Mesothelial cell of epicardium (in vitro differentiated cells): ENCODE measurements at places on chromosomes 5 and 9.

DNA sequence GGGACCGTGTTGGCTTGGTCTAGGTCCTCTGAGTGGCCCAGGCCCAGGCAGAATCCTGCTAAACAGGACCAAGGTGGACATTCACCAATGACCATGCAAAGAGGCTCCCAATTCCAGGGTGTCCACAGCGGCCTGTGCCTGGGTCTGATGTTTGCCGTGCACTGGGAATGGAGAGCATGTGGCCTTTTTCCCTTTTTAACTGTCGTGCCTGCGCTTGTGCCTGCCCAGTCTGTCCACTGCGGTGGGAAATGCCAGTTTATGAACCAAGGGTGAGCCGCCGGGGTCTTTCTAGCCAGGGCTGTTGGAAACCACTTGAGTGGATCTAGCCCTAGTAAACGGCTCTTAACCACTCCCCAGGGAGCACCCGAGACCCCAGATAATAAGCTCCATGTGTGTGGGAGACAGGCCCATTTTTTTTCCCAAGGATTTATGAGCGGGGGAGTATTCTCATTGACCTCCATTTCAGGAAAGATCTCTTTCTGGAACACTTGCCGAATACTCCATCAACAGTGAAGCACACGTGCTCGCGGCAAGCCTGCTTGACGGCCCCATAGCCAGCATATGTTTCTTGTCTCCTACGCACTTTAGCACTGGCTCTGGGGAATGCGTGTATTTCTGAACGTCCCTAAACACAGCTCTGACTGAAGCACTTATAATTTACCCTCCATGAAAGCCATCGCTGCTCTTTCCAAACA lies 93.2 kb upstream of the PHYKPL start:
- no peaks in the 10 kb centered on the region for H3K36me3 ChIP-seq
- peaks cover 25% of the 10 kb centered on the region for H3K4me1 ChIP-seq
- peaks cover 9% of the 10 kb centered on the region for H3K27me3 ChIP-seq
- peak overlapping the region; percentile 64 for H3K27ac ChIP-seq
- H3K4me3 ChIP-seq, result no peak overlapping the region

DNA sequence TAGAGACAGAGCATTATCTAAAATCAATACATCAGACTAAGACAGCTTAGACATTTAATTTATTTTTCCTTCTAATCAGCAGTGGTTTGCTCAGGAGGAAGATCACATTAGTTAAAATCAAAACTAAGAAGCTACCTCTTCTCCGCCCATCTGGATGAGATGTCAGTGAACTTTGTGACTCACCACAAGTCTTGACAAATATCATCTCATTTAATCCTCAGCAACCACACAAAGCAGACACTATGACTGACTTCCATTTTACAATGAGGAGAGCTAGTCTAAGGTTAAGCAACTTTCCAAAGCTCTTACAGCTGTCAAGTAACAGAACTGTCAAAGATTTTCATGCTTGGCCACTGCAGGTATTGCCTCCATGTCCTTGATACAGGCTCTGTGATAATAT lies 289.5 kb downstream of the DEPDC1B start:
- DNase-seq, result no peak
- no peaks in the 10 kb centered on the region for H3K27me3 ChIP-seq
- H3K4me3 ChIP-seq, result no peak overlapping the region
- H3K36me3 ChIP-seq, result peaks cover 4% of the 10 kb centered on the region
- H3K4me1 ChIP-seq, result peaks cover 37% of the 10 kb centered on the region

- no peak overlapping the region for H3K4me3 ChIP-seq
- H3K27me3 ChIP-seq, result no peaks in the 10 kb centered on the region
- no peak for DNase-seq
- no peaks in the 10 kb centered on the region for H3K36me3 ChIP-seq
- H3K27ac ChIP-seq, result no peak overlapping the region
- peaks cover 7% of the 10 kb centered on the region for H3K4me1 ChIP-seq
These were observed 184.5 kb downstream of the RGS3 start for GRCh38 chr9:113648048-113648447.

DNA sequence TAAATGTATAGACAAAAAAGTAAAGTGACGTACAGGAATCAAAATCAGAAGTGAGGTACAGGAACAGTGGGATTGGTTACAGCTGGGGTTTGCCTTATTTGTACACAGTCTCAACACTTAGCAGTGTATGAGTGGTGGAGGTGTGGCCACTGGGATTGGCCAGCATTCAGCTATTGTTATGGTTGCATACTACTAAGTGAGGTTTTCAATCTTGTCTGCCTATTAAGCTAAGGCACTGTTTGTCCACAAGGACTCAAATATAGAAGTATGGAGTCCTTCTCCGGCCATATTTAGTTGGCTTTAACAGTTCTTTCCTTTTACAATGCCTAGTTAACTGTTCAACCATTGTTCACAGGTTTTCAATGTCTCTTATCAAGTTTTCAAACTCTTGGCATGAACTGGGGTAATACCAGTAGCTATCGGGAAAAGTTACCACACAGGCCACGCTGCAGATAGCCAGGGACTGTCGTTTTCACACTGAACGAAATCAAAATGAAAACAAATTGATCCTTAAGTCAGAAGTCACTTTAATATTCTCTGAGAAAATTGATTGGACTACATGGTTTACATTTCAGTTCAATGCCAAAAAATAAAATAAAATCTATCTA lies 176.0 kb upstream of the FREM1 start:
- H3K4me1 ChIP-seq, result peaks cover 21% of the 10 kb centered on the region
- H3K36me3 ChIP-seq, result no peaks in the 10 kb centered on the region
- no peak overlapping the region for H3K4me3 ChIP-seq
- no peak for DNase-seq
- peak overlapping the region; percentile 64 for H3K27ac ChIP-seq

DNA sequence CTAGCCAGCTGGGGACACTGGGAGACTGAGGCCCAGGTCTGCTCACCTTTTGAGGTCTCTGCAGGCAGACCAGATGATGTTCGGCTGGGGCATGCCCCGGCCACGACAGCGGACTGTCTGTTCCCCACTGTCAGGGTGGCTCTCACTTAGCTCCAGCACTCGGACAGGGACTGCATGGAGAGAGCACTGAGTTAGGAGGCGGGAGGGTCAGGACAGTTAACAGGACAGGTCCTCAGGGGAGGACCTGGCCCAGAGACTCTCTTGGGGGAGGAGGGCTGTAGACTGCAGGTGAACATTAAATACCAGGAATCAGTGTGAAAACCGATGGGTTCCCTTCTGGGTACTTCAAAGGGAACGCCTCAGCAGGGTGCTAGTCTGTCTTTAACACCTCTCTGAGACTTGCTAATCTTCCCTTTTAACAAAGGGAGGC lies 25.1 kb downstream of the PDGFRB start:
- H3K36me3 ChIP-seq, result peaks cover 5% of the 10 kb centered on the region
- H3K4me1 ChIP-seq, result peaks cover 2% of the 10 kb centered on the region
- H3K4me3 ChIP-seq, result no peak overlapping the region

- no peak for DNase-seq
- H3K36me3 ChIP-seq, result no peaks in the 10 kb centered on the region
- no peak overlapping the region for H3K4me3 ChIP-seq
- no peak overlapping the region for H3K27ac ChIP-seq
- H3K4me1 ChIP-seq, result no peaks in the 10 kb centered on the region
These were observed 216.9 kb downstream of the AUH start for GRCh38 chr9:91144769-91145168.

GRCh38 chr5:130227699-130228098 lies 323.4 kb downstream of the CHSY3 start:
- H3K36me3 ChIP-seq, result no peaks in the 10 kb centered on the region
- H3K27me3 ChIP-seq, result no peaks in the 10 kb centered on the region
- H3K27ac ChIP-seq, result no peak overlapping the region
- peaks cover 2% of the 10 kb centered on the region for H3K4me1 ChIP-seq

DNA sequence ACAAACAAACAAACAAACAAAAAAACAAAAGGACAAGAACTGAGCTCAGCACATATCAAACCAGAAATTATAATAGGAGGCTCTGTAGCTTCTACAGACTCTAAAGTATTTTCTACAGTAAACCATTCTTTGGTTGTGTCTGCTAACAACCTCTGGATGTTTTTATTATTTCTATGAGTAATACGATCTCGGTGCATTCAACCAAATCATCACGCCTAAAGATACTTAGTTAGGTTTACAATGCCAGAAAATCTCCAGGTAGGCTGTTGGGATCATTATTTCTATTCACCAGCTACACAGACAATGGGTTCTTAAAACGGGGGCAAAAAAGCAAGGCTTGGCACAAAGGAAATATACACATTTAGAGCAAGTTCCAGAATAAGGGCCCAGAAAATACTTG lies 41.6 kb upstream of the ALDOB start:
- H3K4me1 ChIP-seq, result peaks cover 8% of the 10 kb centered on the region
- peaks cover under 1% of the 10 kb centered on the region for H3K27me3 ChIP-seq
- peaks cover 2% of the 10 kb centered on the region for H3K36me3 ChIP-seq
- no peak overlapping the region for H3K4me3 ChIP-seq
- no peak for DNase-seq

DNA sequence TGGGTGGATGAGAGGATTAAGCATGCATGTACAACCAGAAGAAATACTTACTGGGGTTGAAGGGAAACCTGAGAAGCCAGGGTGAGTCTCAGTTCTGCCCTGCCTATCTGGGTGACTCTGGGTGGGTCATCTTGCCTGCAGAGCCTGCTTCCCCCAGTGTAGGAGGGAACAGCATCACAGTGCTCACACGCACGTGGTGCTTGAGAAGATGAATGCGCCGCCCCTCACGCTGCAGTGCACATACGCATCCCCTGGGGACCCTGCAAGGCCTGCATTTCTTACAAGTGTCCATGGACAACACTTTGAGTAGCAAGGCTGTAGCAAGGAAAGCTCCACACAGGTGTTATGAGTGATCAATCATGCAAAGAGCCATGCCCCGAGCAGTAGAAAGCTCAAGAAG lies 18.7 kb upstream of the GABBR2 start:
- peaks cover 46% of the 10 kb centered on the region for H3K27me3 ChIP-seq
- no peak for DNase-seq
